M059J (cell line): ENCODE measurements at places on chromosomes 1 and 21.

DNA sequence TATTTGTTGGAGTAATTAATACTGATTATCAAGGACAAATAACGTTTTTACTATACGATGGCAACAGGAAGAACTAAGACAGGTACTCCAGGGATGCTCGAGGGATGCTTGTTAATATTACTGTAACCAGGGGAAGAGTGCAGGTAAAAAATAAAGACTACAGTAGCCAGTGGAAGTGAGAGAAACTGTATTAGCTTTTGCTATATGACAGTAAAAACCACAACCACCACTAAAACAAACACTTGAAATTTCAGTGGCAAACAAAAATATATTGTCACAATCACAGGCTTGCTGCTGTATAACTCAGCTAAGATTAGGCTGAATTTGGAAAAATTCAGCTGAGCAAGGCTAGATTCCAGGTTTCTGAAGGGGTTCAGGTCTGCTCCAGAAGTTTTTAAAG lies 812.6 kb upstream of the ADGRL4 start:
- DNase-seq: no peak

GRCh38 chr1:32247983-32248889 lies 1.2 kb downstream of the FAM167B start:
- peak; percentile 76 for DNase-seq

- peak; percentile 86 for DNase-seq
Observed at GRCh38 chr1:84573967-84574842, at the start of gene CTBS. Gene CTBS, minus strand, starts transcription at chr1:84574440. Its CDS starts 25 bp downstream, at chr1:84574415.

DNA sequence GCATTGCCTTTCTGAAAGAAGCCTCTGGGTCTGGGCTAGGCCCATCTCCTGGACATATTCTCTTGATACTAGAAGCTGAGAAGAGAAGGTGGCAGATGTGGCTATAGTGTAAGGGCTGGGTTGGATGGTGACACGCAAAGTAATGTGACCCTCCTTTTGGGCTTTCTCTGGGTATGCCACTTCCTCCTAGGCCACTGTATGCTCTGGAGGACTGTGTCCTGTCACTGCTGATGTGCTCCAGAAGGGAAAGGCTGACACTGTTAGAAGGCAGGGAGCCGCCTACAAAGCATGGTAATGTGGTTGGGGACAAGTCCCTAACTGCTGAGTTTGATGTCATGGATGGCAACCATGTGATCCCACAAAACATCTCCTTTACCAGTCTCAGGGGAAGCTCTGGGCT lies 112.1 kb downstream of the BCAR3 start:
- no peak for DNase-seq

DNA sequence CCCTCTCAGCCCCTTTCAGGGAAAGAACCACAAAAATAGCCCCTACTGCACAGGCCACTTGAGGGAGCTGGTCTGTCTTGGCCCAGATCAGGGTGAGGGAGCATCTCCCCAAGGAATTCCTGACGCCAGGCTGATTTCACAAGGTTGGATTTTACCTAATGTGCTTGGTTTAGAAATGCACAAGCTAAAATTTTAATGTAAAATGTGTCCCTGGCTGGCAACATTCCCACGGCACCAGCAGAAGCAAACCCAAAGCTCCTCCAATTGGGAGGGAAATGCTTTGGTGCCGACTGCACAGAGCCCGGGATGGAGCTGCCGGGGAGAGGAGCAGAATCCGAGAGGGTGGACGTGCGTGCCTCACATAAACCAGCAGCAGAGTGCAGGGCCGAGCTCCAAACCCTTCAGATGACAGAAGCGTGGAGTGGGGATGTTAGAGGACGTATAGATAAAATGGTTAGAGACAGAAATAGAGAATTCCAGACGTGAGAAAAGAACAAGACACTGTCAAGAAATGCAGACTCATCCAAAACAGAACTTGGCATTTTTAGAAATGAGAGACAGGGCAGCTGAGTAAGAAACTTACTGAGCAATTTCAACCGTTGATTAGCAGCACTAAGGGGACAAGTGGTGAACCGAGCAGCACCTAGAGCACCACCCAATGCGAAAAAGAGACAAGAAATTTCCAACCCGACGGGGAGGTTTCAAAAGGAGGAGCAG lies 41.6 kb upstream of the TMEM52 start:
- no peak for DNase-seq
